ENCODE measurements at places on chromosomes 7 and 10.

- no peak for DNase-seq
These were observed 27.4 kb upstream of the CYTH3 start for GRCh38 chr7:6299774-6300173.

- DNase-seq: no peak
These were observed 52.1 kb downstream of the ADD3 start for GRCh38 chr10:110059925-110060324.

DNA sequence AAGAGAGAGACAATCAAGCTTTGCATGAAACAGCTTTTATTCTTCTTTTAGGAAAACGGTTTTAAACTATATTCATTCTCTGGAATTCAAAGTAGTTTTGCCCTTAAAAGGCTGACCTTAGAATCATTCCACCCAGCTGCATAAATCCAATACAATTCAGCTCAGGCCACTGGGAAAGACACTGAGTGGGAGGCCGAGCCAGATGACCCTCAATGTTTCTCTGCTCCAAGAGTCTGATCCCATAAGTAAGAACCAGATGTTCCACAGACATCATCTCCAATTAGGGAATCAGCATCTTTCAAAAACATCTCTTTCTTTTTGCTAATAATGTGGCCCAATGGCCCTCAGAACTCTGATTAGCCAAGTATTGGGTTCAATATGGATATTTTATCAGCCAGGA lies 26.1 kb downstream of the CREB3L2 start:
- no peak for DNase-seq

GRCh38 chr10:103839872-103840739 lies 15.3 kb downstream of the SH3PXD2A start:
- no peak for DNase-seq

DNA sequence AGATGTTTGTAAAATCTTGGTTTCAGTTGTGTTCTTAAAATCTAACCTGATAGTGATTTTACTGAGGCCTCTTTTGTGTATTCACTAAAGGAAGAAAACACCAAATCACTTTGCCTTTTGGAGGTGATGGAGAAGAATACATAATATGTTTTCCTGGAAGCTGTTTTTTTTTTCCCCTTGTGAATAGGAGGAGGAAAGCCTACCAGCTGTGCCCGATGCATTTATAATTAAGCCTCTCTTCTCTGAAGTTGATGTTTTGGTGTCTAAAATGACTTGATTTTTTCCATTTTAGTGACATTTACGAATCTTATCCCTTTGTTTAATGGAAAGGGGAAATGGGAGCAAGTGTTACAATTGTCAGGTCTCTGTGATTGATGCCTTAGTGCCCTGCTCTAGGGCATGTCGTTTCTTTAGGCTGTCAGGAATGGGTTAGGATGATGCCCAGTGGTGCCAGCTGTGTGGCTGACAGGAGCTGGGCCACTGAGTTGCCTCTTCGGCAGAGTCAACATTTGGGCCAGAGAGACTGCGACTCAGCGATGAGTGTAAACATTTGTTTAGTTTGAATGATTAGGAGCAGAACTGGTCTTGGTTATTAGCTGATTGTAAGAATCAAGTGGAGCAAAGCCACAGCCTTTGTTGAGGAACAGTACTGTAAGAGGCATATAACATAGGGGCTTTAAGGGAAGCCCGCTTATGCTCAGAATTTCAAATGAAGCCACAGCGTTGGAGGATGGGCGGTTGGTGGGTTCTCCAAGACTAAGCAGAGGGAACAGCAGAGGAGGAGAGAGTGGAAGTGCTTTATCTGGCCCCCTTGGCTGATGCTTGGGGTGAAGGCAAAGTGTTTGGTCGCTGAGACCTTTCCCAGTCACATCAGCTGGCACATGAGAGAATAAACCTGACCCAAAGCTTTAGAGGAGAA lies 81.6 kb downstream of the CDK14 start:
- DNase-seq: no peak

DNA sequence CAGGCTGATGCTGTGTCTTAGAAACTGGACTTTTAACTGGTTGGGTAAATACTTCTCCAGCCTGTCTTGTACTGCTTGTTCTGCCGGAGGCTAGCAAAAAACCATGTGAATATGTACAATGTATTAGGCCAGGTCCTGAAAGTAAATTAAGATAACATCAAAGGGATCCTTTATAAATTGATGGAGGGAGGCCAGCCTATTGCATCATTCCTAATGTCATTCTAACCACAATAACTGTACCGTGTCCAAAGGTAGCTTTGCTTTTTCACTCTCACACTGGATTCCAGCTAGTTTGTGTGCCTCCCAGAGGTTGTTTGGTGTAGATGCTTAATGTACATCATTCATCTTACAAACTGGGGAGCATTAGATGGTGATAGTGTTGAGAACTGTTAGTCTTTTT lies 91.2 kb upstream of the SEM1 start:
- no peak for DNase-seq

DNA sequence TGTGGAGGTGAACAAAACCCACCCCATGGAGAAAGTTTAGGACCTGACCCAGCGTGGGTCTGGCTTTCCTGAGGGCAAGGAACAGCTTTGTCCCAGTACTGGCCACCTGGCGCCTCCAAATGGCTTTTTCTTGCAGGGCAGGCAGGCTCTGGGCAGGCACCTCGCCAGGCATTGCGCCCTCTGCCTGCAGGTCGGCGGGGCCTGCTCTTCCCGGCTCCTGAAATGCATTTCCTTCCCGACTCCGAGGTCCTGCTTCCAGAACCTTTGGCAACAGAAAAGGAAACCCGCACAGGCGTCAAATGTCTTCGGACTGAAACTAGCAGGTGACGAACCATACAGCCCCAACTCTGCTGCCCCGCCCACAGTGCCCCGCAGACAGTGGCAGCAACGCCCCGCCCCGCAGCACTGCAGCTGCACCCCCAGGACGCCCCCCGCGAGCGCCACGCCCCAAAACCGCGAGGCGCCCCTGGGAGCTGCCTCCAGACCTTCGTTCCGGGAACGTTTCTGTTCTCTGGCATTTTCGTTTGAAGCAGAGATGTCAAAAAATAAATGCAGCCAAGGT lies 65.5 kb downstream of the C10orf143 start:
- no peak for DNase-seq

DNA sequence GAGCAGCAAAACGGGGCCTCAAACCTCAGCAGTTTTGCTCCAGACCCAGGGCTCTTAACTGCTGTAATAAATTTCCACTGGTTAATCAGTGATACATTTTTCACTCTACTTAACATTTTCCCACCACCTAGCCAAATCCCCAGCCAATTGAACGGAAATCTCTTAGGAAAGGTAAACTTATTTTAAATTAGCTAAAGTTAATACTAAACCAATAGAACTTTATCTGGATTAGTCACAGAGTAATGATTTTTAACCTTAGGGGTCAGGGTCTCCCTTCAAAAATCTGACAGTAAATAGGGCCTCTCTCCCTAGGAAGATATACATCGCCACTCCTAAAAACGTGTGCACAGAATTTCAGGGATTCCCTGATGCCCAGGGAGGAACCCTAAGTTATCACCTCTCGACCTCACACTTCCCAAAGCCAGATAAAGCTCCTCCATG lies 87.4 kb upstream of the KMT2E start:
- DNase-seq: no peak

- DNase-seq: no peak
These were observed 32.3 kb upstream of the SLC16A12 start for GRCh38 chr10:89567576-89568245.

DNA sequence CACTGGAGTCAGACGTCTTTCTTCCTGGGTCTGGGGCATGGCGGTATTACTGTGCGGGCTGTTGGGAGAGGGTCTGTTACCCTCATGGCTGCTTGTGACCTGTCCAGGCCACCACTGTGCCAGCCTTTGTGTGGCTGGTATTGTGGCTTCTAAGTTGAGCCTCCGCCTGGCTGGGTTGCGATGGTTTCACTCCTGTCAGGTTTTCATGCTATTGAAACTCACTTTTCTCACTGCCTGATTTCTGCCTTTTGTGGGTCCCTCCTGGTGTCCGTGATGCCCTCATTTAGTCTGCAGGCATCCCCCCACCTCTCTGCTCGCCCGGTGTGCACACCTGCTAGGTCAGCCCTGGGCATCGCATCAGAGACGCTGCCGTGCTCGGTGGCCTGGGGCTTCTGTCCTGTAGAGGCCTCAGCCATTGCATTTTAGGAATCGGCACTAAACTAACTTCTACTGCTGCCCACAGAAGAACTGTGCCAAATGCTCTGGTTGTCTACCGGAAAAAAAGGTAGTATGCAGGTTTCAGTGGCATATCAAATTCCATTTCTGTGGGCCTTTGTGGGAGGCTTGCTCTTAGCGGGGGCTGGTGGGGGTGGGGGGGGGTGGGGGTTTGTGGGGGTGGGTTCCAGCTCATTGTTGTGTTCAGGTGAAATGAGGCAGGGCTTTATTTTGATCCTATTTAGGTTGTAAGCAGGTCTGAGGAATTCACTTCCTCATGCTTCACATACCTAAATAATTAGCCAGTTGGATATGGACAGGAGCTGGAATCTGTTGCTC lies 64.3 kb downstream of the MGMT start:
- DNase-seq: no peak

DNA sequence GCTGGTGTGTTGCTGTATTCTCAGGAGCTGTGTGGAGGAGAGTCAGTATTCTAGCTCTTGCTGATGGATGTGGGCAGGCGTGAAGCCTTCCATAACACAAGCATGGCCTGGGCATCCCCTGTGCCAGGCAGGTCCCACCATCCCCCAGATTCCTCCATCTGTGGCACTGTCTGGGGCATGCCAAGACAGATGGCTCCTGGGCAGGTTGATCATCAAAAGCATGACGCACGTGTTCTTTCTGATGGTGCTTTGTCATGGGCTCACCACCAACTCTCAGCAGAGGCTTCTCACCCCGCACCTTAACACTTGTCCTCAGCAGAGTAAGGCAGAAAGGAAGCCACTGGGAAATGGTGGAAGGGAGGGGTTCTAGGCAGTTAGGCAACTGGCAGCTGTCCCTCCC lies 364.3 kb downstream of the PLXNA4 start:
- DNase-seq: no peak

DNA sequence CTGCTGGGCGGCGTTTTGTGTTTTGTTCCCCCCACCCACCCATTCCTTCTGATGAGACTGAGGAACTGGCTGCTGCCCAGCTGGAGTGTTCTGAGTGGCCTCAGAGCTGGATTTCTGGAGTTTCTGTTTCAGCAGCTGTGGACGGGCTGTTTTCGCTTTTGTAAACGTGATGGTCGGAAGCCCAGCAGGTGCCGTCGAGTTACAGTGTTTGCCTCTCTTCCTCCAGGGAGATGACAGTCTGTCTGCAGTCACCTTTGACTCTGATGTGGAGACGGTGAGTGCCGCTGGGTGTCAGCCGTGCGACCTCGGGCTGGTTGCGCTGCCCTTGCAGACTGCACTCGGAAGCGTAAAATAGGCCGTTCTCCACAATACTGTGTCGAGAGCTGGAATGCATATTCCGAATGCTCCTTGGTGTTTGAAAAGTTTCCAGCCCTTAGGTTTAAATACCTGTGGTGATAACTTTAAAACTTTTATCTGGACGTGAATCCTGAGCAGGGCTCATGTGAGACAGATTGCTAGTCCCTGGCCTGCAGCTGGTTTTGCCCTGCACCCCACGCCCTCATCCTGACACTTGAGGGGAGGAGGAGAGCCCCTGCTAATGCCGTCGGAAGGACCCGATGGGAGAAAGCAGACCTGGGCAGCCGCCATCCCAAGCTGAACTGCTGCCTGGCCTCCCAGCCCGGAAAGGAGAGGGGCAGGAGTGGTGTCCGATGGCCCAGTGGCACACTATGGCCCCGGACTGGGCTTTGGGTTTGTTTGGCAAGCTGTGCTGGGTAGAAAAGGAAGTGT lies 8.3 kb downstream of the IQCE start:
- no peak for DNase-seq

DNA sequence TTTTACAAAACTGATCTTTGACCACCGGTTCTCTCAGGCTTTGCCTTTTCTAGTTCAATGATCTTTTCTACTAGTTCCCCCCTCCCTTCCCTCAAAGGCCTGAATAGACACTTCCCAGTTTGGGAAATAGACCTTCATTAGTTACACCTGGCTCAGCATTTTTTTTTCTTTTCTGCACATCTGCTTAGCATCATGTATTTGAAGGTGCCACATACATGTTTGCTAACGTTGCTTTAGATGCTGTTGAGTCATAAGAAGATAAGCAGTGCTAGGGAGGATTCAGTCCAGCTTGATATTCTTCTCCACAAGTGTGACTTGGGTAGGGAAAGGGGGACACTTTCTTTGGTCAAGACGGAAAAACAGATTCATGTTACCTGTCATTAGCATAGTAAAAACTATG lies 78.3 kb downstream of the BICC1 start:
- no peak for DNase-seq

- no peak for DNase-seq
These were observed 71.6 kb downstream of the THSD7A start for GRCh38 chr7:11760372-11760771.

- no peak for DNase-seq
These were observed 142.2 kb upstream of the VWC2 start for GRCh38 chr7:49631071-49631815.

GRCh38 chr10:13349463-13350274 lies 1.6 kb upstream of the SEPHS1 start:
- DNase-seq: no peak

- no peak for DNase-seq
These were observed 19.5 kb downstream of the NRP1 start for GRCh38 chr10:33314811-33315561.

DNA sequence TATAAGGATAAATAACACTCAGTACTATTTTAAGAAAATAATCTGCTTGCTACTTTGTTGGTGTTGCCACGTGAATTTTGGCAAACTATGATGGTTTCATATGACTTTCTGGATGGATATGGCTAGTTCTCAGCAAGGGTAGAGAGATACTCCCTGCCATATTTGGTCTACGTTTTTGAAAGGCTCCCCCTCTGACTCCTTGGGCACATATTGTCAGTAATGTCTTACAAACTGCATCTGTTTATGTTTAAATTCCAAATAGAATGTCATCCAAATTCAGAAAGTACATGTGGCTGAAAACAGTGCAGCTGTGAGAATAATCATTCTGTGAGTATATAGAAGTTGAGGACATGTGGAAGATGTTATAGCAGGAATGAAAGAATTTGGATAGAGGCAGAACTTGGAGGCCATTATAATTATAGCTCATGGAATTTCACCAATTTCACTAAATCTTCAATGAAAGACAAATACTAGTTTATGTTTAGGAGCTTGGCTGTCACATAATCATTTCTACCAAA lies 107.8 kb downstream of the SRI start:
- no peak for DNase-seq

DNA sequence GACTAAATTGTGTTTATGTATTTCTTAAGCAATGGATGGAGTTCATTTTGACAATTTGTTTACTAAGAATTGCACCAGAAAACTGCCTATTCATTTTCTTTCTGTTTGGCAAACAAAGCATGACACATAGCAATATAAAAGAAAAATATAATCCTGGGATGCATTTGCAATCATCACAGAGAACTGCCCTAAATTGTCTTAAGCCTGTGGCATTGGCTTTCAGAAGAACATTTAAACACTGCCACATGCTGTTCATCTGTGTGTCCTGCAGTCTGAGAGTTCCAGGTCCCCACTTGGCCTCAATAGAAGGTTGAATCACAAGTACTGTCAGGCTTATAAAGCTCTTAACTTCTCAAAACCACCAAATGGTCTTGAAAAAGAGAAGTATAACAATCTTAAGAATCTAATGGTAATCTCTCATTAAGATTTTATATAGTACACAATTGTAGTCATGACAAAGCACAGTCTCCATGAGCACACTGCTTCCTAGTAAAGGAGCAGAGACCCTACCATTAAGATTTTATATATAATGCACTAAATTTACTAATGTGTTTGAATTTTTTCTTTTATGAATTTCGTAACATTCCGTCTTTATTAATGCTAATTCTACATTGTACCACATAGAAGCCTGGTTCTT lies 29.9 kb downstream of the RNLS start:
- DNase-seq: peak; percentile 4

GRCh38 chr7:68394131-68394530 lies 1204.1 kb upstream of the AUTS2 start:
- no peak for DNase-seq
